Stimulated activated CD4-positive, alpha-beta T cell treated with anti-CD3 and anti-CD28 coated beads, Interleukin-15, amount 100 ng/mL, for 48 hours (primary cell): ENCODE measurements at places on chromosomes 2 and 18.

GRCh38 chr2:132703396-132703795 is 33.4 kb upstream of the LYPD1 start:
- no peak for DNase-seq

DNA sequence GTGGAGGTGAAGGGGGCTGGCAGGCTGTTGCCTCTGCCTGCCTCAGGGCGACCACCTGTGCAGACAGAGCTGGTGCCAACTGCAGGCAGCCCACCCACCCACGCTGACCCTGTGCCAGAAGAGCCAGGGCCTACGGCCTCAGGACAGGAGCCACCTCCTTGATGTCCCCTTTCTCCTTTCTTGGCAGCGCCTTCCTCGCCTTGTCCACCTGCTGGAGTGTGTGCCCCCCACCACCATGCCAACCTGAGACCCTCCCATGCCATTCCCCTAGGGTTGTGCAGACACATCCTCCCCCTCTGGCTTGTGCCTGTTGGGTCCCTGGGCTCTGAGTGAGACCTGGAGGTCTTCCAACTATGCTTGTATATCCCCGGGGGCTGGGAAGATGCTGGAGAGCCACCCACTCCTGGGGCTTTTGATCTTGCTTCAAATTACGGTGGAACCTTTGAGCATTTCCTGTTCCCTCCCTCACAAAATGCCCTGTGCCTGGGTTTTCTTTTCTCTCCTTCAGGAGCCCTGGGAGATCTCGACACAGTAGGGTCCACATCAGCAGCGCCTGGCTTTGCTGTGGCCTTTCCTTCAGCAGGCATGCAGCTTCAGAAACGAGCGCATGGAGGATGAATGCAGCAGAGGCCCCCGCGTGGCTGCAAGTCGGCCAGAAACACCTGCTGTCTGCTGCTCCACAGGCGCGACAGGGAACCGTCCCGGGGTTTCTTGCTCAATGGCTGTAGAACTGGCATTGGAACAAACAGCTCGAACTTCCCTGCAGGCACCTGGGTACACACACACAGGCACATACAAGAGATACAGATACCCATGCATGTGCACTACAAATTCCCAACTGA is 65.9 kb upstream of the SH3RF3 start:
- no peak for DNase-seq

- DNase-seq: no peak
Measured at GRCh38 chr18:57054891-57055290, 92.0 kb upstream of the BOD1L2 start.

DNA sequence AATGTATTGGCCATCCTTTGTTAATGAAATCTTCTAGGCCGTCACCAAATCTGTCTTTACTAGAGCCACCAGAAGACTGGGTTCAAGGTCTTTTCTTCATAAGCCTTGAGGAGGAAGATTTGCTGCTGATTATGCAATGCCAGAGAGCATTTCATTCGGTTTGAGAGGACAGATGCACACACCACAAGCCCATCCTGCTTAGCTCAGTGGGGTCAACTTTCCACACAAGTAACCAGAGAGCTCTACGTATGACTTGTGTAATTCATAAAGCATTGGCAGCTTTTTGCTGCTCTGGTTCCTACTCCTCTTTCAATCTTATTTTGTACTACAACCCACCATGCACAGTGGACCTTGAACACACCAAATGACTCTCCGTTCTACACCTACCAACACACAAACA is 106.9 kb downstream of the OSR1 start:
- no peak for DNase-seq

GRCh38 chr2:6352906-6353515 is 512.7 kb downstream of the CMPK2 start:
- no peak for DNase-seq
